ENCODE measurements at places on chromosomes 13 and 19.

DNA sequence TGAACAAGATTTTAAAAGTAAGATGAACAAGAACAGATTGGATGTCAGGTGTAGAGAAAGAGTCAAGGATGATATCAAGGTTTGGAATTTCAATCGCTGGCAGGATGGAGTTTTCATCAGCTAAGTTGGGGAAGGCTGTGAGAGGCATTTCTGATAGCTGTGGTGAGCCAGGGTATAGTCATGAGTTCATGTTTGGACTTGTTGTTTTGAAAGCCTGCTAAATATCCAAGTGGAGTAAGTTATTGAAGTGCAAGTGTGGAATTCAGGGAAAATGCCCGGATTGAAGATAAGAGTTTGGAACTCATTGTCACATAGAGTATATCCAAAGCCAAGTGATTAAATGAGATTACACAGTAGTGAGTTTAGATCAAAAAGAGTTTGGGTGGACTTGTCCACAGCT lies 11.0 kb upstream of the EPSTI1 start:
- no peak for DNase-seq

- no peak for DNase-seq
Observed at GRCh38 chr13:28636677-28637317, 22.1 kb upstream of the POMP start.

- no peak for DNase-seq
Observed at GRCh38 chr13:45388664-45389063, 29.5 kb downstream of the SLC25A30 start.

GRCh38 chr13:77375560-77376108 lies 48.7 kb upstream of the MYCBP2 start:
- DNase-seq = no peak

- no peak for DNase-seq
Observed at GRCh38 chr13:79736356-79736755, 255.4 kb downstream of the NDFIP2 start.

- no peak for DNase-seq
Observed at GRCh38 chr19:7470540-7471305, 18.1 kb downstream of the PEX11G start.

GRCh38 chr19:36169084-36169760 lies 17.0 kb upstream of the COX7A1 start:
- DNase-seq = no peak

GRCh38 chr13:101627556-101627943 lies 175.1 kb downstream of the ITGBL1 start:
- no peak for DNase-seq

DNA sequence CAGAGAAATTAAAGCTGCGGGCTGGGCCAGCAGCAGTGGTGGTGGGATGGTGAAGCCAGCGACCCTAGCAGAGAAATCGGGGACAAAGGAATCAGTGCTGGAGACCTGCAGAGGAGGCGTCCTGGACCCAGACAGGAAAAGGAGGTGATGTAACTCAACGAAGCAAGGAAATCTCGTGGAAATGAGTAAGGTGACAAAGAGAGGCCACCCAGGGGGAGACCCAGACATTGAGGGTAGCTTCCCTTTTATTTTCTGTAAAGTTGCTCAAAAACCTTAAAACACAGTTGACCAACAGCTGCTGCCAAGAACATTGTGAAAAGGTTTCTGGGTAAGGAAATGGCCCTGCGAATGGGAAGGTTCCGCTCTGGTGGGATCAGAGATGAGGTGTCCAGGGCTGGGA lies 13.3 kb upstream of the RETN start:
- no peak for DNase-seq

DNA sequence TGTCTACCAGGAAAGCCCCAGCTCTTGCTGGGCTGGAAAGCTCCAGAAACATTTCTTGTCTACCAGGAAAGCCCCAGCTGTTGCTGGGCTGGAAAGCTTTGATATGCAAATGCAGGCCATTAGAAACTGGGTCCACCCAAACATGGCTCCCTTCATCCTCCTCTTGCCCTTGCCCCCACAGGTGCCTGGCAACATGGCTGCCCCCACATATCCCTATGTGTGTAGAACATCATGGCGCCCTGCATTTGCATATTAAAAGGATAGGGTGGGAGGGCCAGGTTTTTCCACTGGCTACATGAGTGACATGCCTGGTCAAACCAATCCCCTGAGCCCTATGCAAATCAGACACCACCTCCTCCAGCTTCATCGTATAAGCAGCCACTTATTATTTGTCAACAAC lies 455.4 kb upstream of the ARGLU1 start:
- DNase-seq = no peak

DNA sequence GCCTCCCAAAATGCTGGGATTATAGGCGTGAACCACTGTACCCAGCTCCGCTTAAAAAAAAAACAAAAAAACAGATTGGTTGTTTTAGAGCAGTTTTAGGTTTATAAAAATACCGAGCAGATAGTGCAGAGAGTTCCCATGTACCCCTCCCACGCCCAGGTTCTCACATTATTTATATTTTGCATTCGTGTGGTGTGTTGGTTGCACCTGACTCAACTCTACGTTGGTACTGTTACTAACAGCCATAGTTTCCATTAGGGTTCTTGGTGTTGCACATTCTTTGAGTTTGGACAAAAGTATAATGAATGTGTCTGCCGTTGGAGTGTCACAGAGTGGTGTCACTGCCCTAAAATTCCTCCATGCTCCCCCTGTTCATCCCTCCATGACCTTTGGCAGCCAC lies 29.1 kb downstream of the MYO9B start:
- DNase-seq = no peak

DNA sequence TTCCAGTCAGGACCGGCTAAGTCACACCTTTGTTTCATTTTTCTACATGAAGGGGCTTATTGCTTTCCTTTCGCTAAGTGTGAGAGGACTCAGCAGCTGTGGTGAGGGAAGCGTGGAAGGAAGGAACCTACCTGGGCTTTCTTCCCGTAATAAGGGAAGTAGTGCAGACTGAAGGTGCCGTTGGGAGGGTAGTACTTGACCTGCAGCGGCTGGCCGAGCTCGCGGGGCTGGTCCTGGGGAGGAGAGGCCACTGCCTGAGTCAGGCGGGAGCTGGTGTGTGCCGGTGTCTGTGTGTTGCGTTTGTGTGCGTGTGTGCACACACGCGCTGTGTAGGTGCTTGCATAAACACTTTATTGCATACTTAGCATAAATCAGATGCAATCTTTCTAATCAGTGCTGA lies 7.7 kb downstream of the ATP4B start:
- DNase-seq = no peak

- DNase-seq = no peak
Observed at GRCh38 chr19:38551450-38551813, 66.3 kb downstream of the MAP4K1 start.

- DNase-seq = no peak
Observed at GRCh38 chr13:51269039-51269438, 46.8 kb downstream of the FAM124A start.

DNA sequence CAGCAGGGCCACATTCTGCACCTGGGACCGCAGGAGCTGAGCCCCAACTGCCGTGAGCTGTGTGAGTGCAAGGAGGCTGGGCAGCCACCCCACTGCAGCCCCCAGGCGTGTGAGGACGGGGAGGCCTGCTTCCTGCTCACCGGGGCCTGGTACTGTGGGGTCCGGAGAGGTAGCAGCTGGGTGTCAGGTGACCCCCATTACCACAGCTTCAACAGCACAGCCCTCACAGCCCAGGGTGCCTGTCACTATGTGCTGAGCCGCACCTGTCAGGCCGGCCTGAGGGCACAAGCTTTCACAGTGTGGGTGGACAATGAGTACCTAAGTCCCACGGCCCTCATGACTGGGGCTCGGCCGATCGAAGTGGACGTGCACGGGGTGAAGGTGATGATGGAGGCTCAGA lies 35.8 kb upstream of the FXYD3 start:
- DNase-seq = no peak

DNA sequence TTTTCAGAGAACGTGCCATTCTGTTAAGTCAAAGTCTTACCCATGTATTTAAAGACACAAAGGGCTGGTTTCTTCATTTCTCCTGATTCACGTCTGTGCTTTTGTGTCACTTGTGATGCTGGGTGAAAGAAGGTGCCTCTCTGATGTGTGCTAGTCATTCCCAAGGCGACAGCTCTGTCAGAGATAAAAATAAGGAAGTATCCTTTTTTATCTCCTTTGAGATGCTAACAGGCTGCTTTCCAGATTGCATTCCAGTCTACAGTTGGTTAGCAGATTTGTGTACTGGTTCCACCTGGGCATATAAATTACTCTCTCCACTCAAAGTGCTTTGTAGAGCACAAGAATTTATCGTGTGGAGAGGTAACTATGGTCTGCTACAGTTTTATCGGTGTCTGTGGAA lies 33.5 kb upstream of the DCT start:
- no peak for DNase-seq

DNA sequence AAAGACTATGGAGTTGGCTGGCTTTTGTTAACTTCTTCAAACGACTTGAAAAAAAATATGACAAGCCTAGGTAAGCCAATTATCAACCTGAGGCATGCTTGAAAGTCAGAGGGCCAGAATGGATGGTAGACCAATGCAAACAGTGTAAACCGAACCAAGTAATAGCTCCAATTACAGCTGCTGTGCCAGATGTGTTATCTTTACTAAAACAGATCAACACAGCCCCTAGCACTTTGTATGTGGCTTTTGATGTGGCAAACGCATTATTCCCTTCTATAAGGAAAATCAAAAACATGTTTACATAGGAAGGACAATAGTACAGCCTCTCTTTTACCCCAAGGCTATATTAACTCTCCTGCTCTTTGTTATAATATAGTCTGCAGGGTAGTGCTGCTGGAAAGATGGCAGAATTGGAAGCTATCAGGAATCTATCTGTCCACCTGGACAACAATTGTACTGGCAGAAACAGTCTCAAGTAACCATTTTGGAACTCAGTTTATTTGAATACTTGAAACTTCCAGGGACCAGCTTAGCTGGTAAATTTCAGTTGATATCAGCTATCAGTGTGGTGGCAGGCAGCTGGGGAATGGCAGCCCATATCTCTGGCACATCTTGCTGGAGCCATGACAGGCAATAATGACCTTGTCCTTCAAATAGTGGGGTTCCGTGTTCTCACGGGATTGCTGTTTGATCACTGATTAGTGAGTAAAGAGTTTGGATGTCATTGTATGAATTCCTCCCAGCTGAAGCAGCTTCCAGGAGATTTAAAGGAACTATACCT lies 144.4 kb upstream of the WASF3 start:
- DNase-seq = no peak

GRCh38 chr19:51503896-51504295 lies 2.3 kb upstream of the SIGLEC12 start:
- DNase-seq = no peak

GRCh38 chr13:34108410-34108809 lies 290.5 kb downstream of the RFC3 start:
- DNase-seq = no peak

DNA sequence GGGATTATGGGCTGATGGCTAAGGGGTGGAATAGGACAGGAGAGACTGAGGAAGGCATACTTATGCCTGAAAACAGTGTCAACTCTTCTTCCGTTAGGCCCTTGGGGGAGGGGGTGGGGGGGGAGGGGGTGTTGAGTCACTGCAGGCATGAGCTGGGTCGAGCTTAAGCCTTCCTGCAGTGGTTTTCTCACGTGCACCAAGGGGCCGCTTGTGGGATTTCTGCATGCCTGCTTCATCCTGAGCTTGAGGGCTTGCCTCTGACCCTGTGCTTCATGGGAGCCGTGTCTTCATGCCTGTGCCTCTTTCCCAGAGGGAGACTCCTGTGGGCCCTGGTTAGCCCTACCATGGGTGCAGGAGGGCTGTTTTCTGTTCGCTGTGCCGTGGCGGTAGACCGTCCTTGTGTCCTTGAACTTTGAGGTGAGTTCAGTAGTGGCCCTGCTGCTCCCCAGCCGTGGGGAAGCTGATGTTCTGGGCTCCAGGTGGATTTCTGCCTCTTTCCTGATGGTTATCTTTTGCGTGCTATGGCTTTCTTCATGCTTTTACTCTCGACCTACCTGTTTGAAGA lies 186.1 kb downstream of the PCCA start:
- DNase-seq = no peak

- DNase-seq = no peak
Observed at GRCh38 chr13:84574851-84575250, 692.6 kb upstream of the SLITRK1 start.

- DNase-seq = no peak
Observed at GRCh38 chr13:26719356-26719945, 41.1 kb downstream of the GPR12 start.

- no peak for DNase-seq
Observed at GRCh38 chr13:46529216-46529919, 23.6 kb upstream of the LRCH1 start.

- no peak for DNase-seq
Observed at GRCh38 chr13:29111446-29111845, 291.3 kb downstream of the MTUS2 start.

DNA sequence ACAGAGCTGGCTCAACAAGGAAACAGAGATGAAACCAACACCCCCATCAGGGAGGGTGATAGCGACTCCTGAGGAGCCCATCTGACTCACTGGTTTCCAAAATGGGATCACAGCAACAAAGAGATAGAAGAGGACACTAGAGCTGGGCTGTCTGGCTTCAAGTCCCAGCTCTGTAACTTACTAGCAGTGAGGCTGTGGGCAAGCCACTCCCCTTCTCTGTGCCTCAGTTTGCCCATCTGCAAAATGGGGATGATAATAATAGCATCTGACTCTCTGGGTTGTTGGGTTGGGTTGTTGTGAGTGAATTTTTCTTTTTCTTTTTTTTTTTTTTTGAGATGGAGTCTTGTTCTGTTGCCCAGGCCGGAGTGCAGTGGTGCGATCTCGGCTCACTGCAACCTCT lies 14.3 kb downstream of the IGSF23 start:
- no peak for DNase-seq

DNA sequence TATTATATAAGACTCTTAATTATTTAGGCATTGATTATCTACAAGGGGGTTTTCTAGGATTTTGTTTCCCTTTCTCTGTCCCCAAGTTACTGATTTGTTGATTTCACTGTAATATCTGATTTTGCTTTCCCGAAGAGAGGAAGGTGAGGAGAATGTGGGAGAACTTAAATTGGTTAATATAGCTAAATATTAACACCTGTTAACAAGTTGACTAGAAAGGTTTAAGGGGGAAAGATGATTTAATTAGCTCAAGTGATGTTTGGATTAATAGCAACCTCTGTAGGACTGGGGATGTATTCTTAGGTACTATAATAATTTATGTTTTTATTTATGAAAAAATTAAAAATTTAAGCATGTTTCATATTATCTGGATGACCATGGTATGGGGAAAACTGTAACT lies 35.1 kb downstream of the SPATA13 start:
- no peak for DNase-seq

GRCh38 chr13:59677966-59678814 lies 485.5 kb downstream of the DIAPH3 start:
- no peak for DNase-seq

DNA sequence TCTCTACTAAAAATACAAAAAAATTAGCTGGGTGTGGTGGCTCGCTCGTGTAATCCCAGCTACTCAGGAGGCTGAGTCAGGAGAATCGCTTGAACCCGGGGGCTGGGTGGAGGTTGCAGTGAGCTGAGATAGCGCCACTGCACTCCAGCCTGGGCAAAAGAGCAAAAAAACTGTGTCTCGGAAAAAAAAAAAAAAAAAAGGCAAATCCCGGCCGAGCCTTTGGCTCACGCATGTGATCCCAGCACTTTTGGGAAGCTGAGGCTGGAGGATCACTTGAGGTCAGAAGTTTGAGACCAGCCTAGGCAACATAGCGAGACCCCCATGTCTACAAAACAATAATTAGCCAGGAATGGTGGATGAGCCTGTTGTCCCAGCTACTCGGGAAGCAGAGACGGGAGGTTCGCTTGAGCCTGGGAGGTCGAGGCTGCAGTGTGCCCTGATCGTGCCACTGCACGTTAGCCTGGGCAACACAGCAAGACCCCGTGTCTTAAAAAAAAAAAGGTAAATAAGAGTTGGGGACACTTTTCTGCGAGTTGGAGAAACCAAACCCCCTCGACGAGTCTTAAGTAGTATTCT lies 574 bp upstream of the GPX4 start:
- DNase-seq = no peak
